Activated T-cell treated with anti-CD3 and anti-CD28 coated beads for 24 hours (primary cell): ENCODE measurements at places on chromosomes 5 and 9.

- no peak for DNase-seq
Measured at GRCh38 chr5:36683821-36684434, 77.5 kb downstream of the SLC1A3 start.

- no peak for DNase-seq
Measured at GRCh38 chr5:52466113-52466512, 321.6 kb upstream of the ITGA1 start.

- DNase-seq = no peak
Measured at GRCh38 chr5:115100319-115100955, 69.3 kb downstream of the TRIM36 start.

GRCh38 chr5:122297587-122298298 is 14.3 kb upstream of the SNCAIP start:
- no peak for DNase-seq

DNA sequence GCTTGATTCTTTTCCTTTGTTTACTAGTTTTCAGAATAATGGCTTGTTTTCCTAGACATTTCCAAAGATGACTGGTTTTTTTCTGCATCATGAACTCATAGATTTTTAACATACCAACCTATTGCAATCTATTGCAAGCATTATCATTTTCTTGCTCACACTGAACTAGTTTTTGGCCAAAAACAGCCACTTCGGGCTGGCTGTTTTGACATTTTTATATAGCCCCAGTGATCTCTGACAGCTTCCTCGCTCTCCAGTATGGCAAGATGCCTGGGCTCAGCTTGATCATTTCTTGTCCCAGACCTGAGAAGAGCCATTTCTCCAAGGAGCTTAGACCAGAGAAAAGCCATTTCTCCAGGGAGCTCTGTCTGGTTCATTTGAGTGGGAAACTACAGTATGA is 94.3 kb upstream of the MAMDC2 start:
- DNase-seq = no peak

DNA sequence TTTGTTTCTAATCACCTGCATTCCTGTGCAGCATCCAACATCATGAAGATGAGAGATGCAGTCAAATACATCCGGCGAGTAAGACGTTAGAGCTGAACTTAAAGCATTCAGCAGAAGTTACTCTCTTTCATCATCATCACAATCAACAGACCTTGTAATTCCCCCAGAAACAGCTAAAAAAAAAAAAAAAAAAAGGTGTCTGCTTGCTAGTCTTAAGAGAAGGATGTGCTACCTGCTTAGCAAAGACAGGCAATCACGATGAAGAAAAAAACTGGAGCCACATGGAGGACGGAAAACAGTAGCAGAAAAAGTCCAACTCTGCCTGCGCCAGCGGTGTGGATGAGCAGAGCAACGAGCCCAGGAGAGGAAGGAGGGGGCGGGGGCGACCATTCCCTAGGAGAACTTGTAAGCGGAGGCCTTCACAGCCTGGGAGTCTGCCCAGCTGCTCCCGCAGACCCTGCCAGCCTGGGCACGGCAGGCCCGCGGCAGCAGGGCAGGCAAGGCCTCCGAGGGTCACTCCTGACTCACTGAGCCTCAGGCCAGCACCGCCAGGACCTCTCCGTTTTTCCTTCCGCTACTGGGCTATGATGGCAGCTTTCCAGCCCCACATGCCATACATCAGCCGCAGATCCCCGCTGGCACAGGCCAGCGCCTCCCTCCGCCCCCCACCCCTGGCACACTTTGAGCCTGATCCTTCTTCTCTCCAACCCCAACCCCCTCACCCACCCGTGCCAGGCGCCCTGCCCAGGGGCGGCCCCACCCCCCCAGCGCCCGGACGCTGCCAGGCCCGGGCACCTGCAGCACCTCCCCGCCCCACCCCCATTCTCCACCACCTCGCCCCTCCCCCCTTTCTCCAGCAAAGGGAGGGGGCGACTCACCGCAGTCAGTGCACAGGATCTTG is 1.4 kb downstream of the NRG2 start:
- DNase-seq = no peak

DNA sequence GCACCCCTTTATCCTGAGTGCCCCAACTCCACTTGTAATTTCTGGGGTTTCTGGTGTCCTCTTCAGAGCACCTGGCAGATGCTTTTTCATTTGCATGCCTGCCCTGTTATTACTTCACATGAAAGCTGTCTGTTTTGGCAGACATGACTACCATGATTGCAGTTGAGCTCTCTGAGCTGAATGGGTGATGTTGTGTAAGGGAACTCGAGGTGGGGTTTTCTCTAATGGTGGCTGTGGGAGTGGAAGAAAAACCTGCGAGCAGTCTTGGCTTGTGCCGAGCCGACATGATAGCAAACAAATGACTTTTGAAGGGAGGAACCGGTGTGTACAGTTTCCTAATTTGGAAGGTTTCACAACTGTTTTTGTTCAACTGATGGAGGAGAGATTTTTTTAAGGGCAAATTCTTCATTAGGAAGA is 196.2 kb downstream of the AOPEP start:
- no peak for DNase-seq
